Activated T-cell treated with anti-CD3 and anti-CD28 coated beads, Interleukin-2, amount 50 U/mL, for 48 hours (primary cell): ENCODE measurements at places on chromosomes 5 and 9.

- no peak for DNase-seq
Observed at GRCh38 chr5:173826086-173826427, 62.1 kb upstream of the CPEB4 start.

GRCh38 chr9:123742009-123742767 lies 187.7 kb downstream of the DENND1A start:
- DNase-seq = no peak

DNA sequence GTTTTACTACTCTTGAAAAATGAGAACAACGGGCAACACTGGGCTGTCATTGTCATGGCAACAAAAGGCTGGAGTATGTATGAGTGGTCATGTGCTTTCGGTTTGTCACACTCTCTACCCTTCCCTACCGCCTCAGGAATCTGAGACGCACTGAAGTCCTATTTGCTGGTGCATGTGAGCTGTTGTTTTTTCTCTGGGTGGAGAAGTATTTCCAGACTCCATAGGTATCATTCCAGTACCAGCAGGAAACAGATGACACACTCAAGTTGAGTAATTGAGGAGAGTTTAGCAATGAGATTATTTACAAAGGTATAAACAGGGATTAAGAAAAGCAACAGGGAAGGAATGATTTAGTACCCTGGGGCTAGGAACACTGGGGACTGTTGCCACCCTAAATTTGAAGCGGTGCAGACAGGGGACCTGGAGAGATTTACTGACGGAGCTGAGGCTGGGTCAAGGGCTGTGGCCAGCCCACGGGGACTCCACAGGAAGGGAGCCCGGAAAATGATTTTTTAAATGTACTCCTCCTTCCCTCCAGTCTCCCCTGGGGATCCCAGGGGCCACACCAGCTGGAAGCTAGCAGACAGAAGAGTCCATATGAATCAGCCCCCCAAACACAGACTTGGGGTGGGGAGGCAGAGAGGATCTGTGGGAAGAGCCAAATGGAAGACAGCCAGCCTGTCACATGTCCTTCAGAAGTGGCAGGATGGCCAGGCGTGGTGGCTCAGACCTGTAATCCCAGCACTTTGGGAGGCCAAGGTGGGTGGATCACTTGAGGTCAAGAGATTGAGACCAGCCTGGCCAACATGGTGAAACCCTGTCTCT lies 13.2 kb upstream of the ZBTB43 start:
- DNase-seq = no peak

DNA sequence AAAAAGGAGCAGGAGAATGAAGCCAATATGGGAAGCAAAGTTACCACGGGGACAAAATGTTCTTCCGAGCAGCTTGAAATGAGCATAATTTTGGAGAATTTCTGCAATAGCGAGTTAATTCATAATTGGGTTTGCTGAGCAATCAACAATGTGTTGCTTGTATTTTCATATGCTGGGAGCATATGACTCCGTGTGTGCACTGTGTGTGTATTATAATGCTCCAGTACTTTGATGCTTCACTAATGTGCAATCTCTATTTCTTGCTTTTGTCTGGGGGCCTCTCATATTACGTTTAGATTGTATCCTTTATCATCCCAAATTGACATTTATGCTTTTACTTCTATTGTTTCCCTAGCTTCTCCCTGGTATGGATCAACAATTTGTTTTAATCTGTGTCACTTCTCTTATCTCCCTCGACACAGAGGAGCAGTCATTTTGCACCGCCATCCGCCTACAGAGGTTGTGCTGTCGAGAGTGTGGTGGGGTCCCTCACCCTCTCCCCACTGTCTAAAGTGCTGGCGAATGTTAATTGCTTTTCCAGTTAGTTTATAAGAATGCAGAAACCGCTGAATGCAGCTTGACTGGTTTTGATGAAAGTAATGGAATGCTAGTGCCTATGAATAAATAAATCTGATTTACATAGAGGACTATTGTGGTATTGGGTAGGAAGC lies 372.5 kb upstream of the WWC1 start:
- DNase-seq = no peak

GRCh38 chr9:14433351-14434157 lies 119.6 kb upstream of the NFIB start:
- DNase-seq = no peak

GRCh38 chr5:72126796-72127195 lies 19.5 kb downstream of the MAP1B start:
- no peak for DNase-seq

- no peak for DNase-seq
Observed at GRCh38 chr9:12723409-12724028, 30.3 kb downstream of the TYRP1 start.

GRCh38 chr9:110939047-110939446 lies 99.2 kb downstream of the LPAR1 start:
- DNase-seq = no peak

DNA sequence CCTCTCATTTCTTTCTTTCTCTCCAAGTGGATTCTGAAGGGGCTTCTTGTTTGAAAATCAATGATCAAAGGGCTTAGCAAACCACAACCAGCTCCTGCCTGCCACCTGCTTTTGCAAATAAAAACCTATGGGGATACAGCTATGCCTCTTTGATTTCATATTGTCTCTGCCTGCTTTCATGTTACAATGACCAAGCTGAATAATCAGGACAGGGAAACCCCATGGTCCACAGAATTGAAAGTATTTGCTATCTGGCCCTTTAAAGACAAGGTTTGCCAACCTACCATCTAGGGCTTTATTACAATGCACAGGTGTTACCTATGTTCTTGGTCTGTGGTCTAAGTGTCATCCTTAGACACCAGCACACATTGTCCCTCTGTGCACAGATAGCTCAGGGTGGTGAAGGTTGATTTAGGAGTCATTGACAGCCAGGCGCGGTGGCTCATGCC lies 28.8 kb upstream of the PLIN2 start:
- peak; percentile 23 for DNase-seq

GRCh38 chr9:130230631-130231030 lies 34.9 kb upstream of the HMCN2 start:
- no peak for DNase-seq

- no peak for DNase-seq
Observed at GRCh38 chr9:101387871-101388506, 3.2 kb upstream of the BAAT start.

- no peak for DNase-seq
Observed at GRCh38 chr9:14399756-14400657, 86.1 kb upstream of the NFIB start.

- no peak for DNase-seq
Observed at GRCh38 chr5:1931604-1932231, 49.0 kb upstream of the IRX4 start.

DNA sequence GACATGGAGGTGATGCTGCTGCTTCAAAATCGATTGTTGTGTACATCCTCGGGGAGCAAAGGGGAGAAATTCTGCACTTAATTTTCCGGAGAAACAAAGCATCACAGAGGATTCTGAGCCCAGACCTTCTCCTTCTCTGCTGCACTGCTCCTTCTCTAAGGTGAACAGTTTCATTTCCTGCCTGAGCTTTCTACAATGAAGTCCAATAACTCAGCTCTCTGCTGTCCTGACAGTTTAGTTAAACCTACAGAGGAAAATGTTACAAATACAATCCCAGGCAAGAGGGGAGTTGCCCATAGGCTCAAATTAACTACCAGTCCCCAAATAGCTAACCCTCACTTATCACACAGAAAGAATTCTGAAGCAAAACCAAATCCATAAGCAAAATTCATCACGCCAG lies 206.3 kb downstream of the EFNA5 start:
- DNase-seq = no peak

DNA sequence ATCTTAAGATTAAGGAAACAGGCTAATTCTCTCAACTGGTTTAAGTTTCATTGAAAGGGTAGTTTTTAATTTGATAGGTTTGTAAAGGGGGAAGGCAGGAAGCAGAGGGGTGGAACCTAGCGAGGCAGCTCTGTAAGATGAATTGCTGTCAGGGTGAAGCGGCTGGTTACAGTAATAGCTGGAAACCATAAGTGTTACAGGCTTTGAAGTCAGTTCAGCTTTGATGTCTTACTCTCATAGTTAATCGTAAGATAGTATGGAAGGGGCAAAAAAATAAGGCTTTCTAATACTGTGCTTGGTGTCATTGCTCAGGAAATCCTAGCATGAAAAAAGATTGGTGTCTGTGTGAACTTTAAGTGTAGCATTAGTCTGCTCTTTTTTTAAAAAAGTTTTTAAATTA lies 20.3 kb downstream of the POU5F2 start:
- DNase-seq = no peak

DNA sequence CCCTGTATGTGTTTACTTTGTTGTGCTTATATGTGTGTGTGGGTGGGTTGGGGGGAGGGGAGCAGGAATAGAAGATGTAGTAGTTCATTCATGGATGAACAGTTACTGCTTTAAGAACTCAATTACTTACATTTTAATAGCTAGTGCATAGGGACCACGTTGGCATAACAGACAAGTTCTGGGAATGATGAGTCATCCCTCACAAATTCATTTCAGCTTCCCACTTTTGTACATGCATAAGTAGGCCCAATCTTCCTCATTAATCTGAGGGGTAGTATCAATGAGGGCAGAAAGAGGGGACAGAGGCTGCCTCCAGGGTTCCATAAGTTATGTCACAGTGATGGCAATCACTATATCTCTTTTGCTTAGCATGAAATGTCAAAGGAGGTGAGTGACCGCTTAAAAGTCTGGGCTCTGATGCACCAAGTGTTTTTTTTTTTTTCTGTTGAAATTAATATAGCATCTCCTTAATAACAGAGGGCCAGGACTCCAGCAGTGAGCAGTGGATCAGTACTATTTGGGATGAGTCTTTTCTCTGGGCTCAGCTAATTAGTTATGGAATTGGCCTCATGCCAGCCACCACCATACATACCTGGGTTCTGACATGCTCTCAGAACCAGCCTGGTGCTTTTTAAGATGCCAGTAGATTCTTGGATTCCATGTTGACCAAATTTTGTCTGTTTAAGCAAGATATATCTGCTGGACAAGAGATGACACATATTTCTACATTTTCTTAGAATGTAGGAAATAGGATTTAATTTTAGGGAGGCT lies 37.1 kb downstream of the PRDM6 start:
- no peak for DNase-seq

DNA sequence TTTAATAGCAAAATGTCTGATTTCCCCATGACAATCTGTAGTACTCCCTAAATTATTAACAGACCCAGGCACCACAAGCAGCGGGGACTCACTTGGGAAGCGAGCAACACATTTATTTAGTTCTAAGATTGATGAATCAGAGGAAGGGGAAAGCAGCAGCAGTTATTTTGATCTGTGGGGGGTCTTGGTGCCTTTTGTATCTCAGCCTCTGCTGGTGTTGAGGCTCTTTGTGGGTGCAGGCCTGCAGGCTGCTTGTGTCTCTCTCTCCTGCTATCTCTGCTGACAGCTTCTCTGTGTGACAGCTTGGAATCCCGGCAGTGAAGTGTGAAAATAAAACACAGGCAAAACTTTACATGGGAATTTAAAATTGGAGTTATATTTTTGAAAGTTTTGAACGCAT lies 878.2 kb upstream of the DMAC1 start:
- DNase-seq = no peak

- no peak for DNase-seq
Observed at GRCh38 chr5:96752341-96753016, 55.3 kb downstream of the ERAP1 start.

DNA sequence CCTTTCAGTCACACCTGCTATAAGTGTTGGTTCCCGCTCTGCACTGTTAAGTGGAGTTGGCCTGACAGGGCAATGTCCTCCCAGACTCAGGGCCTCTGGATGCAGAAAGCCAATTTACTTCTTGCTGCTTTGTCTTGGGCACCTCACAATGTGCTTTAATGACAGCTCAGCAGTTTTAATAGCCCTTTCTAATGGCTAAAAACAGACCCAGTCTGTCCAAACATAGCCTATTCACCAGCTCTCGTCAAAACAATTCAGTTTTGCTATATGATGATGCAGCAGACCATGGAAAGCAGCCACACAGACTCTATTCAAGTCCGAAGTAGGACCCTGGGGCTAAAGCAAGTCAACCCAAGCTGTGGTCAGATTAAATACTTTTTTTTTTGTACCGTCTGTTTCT lies 529.1 kb upstream of the SEMA6A start:
- no peak for DNase-seq

GRCh38 chr9:127140842-127141675 lies 18.6 kb upstream of the ANGPTL2 start:
- no peak for DNase-seq

GRCh38 chr5:998246-999031 lies 10.2 kb upstream of the NKD2 start:
- DNase-seq = no peak

GRCh38 chr9:20551236-20551635 lies 71.1 kb downstream of the MLLT3 start:
- no peak for DNase-seq

DNA sequence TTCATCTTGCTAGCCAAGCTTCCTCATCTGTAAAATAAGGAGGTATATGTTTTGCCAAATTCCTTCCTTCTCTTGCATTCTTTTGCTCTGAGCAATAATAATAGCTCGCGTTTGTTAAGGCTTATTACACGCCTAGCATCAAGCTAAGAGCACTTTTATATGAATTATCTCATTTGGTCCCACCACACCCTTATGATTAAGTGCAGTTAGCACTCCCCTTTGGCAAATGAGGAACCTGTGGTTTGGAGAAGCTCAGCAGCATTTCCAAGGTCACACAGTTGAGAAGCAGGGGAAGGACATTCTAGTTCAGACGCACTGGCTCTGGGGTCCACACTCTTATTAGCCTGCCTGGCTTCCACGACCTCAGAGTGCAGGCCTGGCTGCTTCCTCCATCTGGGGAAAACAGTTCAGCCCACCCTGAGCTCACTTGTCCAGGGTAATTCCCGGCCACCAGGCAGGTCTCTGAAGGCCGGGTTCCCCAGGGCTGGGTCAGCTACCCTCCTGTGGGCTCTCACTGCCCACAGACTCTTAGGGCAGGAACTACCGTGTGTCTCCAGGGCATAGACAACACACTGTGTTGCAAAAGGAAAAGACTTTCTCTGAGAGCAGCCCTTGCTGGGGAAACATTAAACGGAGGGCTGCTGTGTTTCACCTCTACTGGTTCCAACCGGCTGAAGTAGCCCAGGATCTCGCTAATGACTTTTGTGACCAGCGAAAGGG lies 9.9 kb upstream of the FBP1 start:
- no peak for DNase-seq

DNA sequence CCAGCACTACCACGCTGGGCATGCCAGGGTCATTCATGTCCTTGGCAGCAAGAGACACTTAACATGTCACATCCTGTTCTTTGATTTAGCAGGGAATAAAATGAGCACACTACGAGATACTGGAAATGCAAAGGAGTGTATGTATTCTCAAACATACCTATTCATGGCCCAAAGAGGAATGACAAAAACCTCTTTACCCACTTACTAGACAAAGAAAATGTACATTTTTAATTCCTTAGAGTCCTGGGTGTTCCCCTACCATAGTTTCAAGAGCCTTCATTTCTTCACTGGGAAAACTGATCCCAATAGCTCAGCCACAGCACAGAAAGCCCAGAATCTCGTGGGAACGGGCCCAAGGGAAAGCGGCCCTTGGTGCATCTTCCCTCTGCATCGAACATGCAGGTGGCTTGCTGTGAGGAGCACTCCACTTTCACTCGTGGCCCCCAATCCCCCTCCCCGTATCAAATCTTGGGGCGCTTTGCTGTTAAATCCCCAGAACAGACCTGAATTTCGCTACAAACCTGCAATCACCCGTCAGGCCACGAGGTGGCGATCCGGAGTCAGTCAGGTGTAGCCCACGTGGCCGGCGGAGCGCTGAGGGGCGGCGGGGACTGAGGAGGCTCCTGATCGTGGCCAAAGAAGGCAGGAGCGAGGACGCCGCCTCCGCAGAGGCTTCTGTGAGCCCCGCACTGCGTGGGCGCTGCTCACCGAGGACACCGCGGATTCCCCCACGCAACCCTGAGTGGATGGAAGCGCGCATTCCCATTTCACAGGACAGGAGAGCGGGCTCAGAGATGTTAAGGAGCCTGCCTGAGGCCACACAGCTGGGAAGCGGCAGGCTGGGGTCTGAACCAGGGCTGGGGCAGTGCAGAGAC lies 91.4 kb downstream of the LMX1B start:
- peak; percentile 92 for DNase-seq
